ENCODE measurements at places on chromosomes 5 and 9. TPM values are rescaled to one million over a fixed set of nuclear protein-coding genes. Genes with fewer than 3 reads are reported as not detected.

PCDHA12 gene
- total RNA-seq: 0.22 TPM

PDZD2 gene
- 4.7 TPM for total RNA-seq

NTNG2 gene
- 3.1 TPM for total RNA-seq

SPINK6 gene
- not detected for total RNA-seq

SOWAHA gene
- not detected for total RNA-seq

RLN1 gene
- not detected for total RNA-seq

COL23A1 gene
- 2.9 TPM for total RNA-seq

TMEM215 gene
- not detected for total RNA-seq

DRD1 gene
- total RNA-seq: 0.11 TPM

OR2V2 gene
- not detected for total RNA-seq

LNPEP gene
- total RNA-seq: 82.2 TPM

IRX1 gene
- total RNA-seq: not detected

SPINK7 gene
- not detected for total RNA-seq

SLCO4C1 gene
- total RNA-seq: 2.2 TPM

ABCA2 gene
- 67.8 TPM for total RNA-seq

PCDHGA9 gene
- total RNA-seq: 4.1 TPM

CRB2 gene
- 0.34 TPM for total RNA-seq

TAF11L4 gene
- total RNA-seq: not detected

All from spleen (tissue), 13 donors.